Spinal cord (tissue), 10 donors: ENCODE measurements at places on chromosomes 2 and 18. TPM values are rescaled to one million over a fixed set of nuclear protein-coding genes. Genes with fewer than 3 reads are reported as not detected.

DNA sequence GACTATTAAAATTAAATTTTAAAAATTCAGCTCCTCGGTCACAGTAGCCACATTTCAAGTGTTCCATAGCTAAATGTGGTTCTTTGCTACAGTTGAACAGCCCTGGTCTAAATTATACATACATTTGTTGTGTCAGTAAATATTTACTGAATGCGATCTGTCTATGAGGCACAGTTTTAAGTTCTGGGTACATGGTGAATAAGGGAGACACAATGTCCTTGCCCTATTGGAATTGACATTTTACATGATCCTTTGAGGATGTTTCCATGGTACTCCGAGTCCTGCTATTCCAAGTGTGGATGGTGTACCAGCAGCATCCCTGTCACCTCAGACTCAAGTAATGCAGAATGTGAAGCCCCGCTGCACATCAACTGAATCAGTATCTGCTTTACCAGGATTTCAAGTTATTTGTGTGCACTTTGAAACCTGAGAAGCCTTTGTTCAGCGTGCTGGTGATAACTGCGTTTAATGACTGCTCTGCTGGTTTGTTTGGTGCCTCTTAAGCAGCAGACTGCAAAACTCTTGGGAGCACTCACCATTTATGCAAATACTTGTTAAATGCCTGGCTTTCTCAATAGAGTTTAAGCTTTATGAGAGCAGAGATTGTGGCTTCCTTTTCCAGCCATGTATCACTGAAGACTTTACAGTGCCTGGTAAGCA, 1.5 kb downstream of the GALNT1 start:
- no peaks in the 10 kb centered on the region for H3K27me3 ChIP-seq
- H3K4me1 ChIP-seq, result no peaks in the 10 kb centered on the region
- H3K36me3 ChIP-seq, result no peaks in the 10 kb centered on the region
- DNase-seq, result peak; percentile 22
- no peak overlapping the region for H3K27ac ChIP-seq
- peak overlapping the region; percentile 72 for H3K4me3 ChIP-seq

DNA sequence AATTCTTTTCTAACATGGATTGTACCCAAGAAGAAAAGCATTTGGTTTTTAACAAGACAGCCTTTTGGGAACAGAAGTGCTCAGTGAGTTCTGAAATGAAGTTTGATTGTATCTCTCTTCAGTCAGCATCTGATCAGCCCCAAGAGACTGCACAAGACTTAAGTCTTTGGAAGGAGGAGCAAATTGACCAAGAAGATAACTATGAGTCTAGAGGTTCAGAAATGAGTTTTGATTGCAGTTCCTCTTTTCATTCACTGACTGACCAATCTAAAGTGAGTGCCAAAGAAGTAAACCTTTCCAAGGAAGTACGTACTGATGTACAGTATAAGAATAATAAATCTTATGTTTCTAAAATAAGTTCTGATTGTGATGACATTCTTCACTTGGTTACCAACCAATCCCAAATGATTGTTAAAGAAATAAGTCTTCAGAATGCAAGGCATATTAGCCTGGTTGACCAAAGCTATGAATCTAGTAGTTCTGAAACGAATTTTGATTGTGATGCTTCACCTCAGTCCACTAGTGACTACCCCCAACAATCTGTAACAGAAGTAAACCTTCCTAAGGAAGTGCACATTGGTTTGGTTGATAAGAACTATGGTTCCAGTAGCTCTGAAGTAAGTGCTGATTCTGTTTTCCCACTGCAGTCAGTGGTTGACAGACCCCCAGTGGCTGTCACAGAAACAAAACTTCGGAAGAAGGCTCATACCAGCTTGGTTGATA, 31.2 kb downstream of the ZDBF2 start:
- no peaks in the 10 kb centered on the region for H3K27me3 ChIP-seq
- no peaks in the 10 kb centered on the region for H3K36me3 ChIP-seq

GRCh38 chr2:108701806-108702205, 17.5 kb upstream of the RANBP2 start:
- no peak overlapping the region for H3K27ac ChIP-seq
- no peaks in the 10 kb centered on the region for H3K36me3 ChIP-seq
- no peaks in the 10 kb centered on the region for H3K4me1 ChIP-seq

DNA sequence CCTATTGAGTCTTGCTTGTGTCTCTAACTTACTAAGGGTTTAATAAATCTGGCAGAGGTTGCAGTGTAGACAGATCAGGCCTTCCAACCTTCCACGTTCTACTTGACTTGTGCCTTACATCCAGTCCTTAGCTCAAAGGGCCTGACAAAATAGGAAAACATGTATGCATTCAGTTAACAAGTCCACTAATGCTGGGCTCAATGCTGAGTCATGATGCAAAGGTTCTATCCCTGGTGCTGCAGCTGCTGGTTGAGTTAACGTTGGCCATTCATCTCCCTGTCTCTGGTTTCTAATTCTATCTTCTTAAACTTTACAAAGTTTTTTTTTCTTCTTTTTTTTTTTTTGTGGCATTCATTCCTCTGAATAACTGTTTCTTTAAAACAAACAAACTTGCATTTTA, 46.3 kb upstream of the ITGB6 start:
- H3K27me3 ChIP-seq, result no peaks in the 10 kb centered on the region
- H3K27ac ChIP-seq, result no peak overlapping the region
- H3K36me3 ChIP-seq, result no peaks in the 10 kb centered on the region
- DNase-seq, result no peak
- no peaks in the 10 kb centered on the region for H3K4me1 ChIP-seq
- no peak overlapping the region for H3K4me3 ChIP-seq

DNA sequence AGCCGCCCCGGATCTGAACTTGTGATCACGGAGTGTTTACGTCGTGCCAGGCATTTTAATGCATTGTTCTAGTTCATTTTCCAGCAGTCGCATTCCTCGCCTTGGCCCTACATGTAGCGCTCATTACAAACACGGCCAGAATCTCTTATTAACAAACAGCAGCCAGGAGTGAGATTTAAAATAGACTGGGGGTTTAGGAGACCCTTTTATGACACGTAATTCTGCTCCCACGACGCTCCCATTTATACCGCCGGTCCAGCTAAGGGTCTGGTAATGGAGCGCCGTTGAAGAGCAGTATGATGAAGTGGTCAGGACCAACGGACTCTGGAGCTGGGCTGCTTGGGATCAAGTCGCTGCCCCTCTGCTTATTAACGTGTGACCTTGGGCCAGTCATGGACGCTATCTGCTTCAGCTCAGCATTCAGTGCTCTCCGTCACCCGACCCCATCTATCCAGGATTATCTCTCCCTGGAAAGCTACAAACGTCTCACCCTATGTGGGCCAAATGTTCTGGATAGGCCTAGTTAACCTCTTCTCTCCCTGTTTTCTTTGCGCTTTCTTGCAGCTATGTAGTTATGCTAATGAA, 745 bp downstream of the MSH2 start:
- H3K36me3 ChIP-seq, result no peaks in the 10 kb centered on the region
- peak overlapping the region; percentile 57 for H3K27ac ChIP-seq
- H3K4me3 ChIP-seq, result peak overlapping the region; percentile 67

DNA sequence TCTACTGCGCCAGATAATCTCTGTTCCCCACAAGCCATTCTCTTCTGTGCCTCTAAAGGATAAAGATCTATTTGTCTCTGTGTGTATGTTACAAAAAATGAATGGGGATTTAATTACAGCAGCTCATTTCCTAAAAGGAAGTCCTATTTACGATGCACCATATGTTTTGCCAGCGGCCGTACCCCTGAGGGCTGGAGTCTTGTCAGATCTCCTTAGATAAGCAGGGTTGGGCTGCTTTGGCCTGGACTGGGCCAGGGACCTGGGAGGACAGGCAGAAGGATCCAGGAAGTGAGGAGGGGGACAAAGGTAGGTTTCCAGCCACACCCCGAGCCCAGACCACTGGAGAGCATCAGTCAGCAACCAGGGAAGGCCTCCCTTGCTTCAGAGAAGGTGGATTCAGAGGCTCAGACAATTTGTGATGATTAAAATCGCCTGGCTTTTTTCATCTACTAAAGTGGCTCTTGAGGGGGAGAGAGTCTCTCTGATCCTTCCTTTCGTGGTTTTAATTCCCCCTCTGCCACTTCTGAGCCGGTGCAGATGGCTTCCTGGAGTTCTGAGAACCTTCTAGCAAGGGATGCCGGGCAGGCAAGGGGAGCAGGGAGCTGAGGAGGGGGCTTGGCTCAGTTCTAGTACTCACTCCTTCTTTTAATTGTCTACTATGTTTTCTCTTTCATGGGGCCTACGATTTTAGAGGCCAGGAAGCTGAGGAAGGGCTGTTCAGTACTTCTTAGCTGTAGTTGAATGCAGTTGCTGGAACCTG, 42.1 kb downstream of the MYCN start:
- H3K27ac ChIP-seq, result no peak overlapping the region
- H3K27me3 ChIP-seq, result no peaks in the 10 kb centered on the region
- H3K36me3 ChIP-seq, result no peaks in the 10 kb centered on the region
- H3K4me1 ChIP-seq, result peaks cover 50% of the 10 kb centered on the region

GRCh38 chr2:159199761-159200465, 86.6 kb downstream of the WDSUB1 start:
- DNase-seq, result no peak
- no peaks in the 10 kb centered on the region for H3K27me3 ChIP-seq

DNA sequence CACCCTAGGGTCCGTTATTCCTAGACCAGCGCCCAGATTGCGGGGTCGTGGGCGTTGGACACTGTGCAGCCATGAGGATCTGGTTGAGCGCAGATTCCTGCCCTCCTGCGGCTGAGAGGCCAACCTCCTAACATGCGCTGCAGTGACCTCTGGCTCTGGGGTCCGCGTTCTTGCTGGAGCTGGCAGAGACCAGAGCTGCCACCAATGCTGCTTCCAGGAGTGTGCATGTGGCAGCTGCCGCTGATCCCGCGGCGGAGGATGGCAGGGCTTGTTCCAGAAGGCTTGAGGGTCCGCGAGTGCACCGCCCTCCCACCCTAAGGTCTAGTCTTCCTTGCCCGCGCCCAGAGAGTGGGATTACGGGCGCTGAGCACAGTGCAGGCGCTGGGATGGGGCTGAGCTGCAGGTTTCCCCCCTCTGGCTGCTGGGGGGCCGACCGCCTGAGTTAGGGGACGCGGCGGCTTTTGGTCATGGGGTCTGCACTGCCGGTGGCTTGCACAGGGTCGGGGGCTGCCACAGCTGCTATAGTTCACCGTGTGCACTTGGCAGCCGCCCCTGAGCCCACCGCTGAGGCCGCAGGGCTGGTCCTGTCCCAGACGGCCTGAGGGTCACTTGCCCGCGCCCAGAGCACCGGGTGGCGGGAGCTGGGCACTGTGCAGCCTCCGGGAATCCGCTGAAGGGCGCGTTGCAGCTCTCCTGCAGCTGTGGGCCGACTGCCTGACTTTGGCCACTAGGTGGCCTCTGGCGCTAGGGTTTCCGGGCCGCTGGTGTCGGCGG, 145.9 kb downstream of the CCDC74A start:
- peaks cover 23% of the 10 kb centered on the region for H3K4me1 ChIP-seq
- H3K36me3 ChIP-seq, result no peaks in the 10 kb centered on the region
- peak overlapping the region; percentile 25 for H3K27ac ChIP-seq
- no peaks in the 10 kb centered on the region for H3K27me3 ChIP-seq
- H3K4me3 ChIP-seq, result peak overlapping the region; percentile 41
- DNase-seq, result peak; percentile 84

- peaks cover 20% of the 10 kb centered on the region for H3K4me1 ChIP-seq
- DNase-seq, result no peak
- no peaks in the 10 kb centered on the region for H3K27me3 ChIP-seq
- no peak overlapping the region for H3K4me3 ChIP-seq
These were observed 24.9 kb downstream of the EFHD1 start for GRCh38 chr2:232658217-232658785.

- no peaks in the 10 kb centered on the region for H3K36me3 ChIP-seq
- no peak overlapping the region for H3K27ac ChIP-seq
- H3K27me3 ChIP-seq, result no peaks in the 10 kb centered on the region
- no peak for DNase-seq
- H3K4me3 ChIP-seq, result no peak overlapping the region
These were observed 45.2 kb upstream of the EPC2 start for GRCh38 chr2:148599109-148599991.

- H3K4me1 ChIP-seq, result no peaks in the 10 kb centered on the region
- no peaks in the 10 kb centered on the region for H3K27me3 ChIP-seq
- DNase-seq, result no peak
- H3K36me3 ChIP-seq, result peaks cover 9% of the 10 kb centered on the region
These were observed 114.2 kb downstream of the RTP5 start for GRCh38 chr2:241983571-241984270.

- no peak for DNase-seq
- no peak overlapping the region for H3K4me3 ChIP-seq
- no peaks in the 10 kb centered on the region for H3K27me3 ChIP-seq
- no peak overlapping the region for H3K27ac ChIP-seq
These were observed 89.3 kb downstream of the PARD3B start for GRCh38 chr2:204634564-204634963.

GRCh38 chr2:110805894-110806452, 73.6 kb downstream of the ACOXL start:
- no peak for DNase-seq
- H3K4me3 ChIP-seq, result no peak overlapping the region
- no peaks in the 10 kb centered on the region for H3K27me3 ChIP-seq
- H3K27ac ChIP-seq, result peak overlapping the region; percentile 8
- no peaks in the 10 kb centered on the region for H3K36me3 ChIP-seq

- no peak overlapping the region for H3K4me3 ChIP-seq
- H3K27me3 ChIP-seq, result no peaks in the 10 kb centered on the region
- no peak for DNase-seq
- H3K36me3 ChIP-seq, result no peaks in the 10 kb centered on the region
- no peaks in the 10 kb centered on the region for H3K4me1 ChIP-seq
These were observed 126.3 kb downstream of the IRS1 start for GRCh38 chr2:226673314-226673723.

The REG1B gene
- not detected for total RNA-seq

The RAB6C gene
- 0.44 TPM for total RNA-seq

The RSAD2 gene
- total RNA-seq, result 6.9 TPM

The SNORC gene
- 4.6 TPM for total RNA-seq

The ATIC gene
- 33.0 TPM for total RNA-seq

The APCDD1 gene
- 94.7 TPM for total RNA-seq
